ENCODE measurements at places on chromosomes 13 and 19.

DNA sequence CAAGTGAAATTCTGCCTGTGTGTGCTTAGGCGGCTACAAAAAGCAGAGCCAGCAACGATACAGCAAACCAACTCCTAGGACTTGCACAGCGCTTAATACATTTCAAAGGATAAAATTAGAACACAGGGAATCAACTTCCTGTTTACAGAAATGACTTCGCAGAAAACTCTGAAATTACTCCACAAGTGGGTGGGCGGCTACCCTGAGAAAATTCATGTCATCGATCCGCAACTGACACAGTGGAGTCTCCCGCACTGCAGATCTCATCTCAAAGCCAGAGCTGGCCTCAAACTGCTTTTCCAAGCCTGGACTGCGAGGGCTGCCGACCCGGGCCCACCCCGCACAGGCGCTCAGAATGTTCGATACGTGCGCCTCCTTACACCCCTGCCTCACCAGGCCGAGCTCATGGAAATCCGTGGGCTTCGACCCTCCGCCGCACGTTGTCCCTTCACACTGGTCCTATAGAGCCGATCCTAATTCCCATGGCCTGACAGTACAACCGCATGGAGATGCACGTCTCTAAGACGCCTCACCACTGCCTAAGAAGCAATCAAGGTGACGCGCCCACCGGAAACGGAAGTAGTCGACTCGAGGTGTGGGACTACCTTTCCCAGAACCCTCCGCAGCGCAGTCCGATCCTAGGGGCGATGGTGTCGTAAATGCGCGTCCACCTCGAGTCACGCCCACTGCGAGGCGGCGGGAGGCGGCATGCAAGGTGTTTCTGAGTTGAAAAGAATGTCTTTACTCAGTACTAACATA lies at the start of gene ZNF229:
Gene ZNF229 (minus strand): TSS at position 557 of the 759 bp plus-strand sequence. CDS start 5,625 bp downstream, outside the sequence.
- peak; percentile 96 for DNase-seq

DNA sequence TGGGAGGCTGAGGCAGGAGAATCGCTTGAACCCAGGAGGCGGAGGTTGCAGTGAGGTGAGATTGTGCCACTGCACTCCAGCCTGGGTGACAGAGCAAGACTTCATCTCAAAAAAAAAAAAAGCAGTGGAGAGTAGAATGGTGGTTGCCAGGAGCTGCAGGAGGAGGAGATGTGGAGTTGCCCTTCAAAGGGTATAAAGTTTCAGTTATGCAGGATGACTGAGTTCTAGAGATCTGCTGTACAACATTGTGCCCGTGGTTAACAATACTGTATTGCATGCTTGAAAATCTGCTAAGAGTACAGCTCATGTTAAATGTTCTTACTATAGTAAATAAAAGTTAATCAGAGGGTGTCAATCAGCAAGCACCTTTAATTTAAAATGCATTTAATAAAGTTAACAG lies 28.4 kb upstream of the LATS2 start:
- DNase-seq, result no peak

DNA sequence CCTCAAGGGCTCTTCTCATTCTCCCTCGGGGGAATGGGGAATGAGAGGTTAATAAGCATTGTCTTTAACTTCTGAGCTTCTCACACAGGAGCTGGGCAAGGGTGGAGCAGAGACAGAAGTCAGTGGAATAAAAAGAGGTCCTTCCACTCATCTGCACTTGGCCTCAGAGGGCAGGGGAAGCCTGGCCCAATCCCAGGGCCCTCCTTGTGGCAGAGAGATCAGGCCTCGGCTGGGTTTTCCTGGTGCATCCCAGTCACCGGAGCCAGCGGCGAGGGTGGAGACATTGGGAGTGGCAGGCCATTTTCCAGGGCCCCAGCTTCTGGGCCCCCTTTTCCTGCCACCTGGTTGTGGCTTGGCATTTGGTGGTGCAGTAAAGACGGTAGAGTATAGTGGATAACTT lies 10.6 kb downstream of the CALM3 start:
- DNase-seq, result no peak

- DNase-seq, result no peak
These were observed 15.9 kb upstream of the EFNB2 start for GRCh38 chr13:106551350-106551749.

GRCh38 chr19:34432797-34433196 lies 4.6 kb downstream of the UBA2 start:
- peak; percentile 5 for DNase-seq

GRCh38 chr13:81140675-81141074 lies 799.7 kb upstream of the SPRY2 start:
- no peak for DNase-seq

- peak; percentile 44 for DNase-seq
These were observed 8.1 kb upstream of the SDHAF1 start for GRCh38 chr19:35986664-35987570.

DNA sequence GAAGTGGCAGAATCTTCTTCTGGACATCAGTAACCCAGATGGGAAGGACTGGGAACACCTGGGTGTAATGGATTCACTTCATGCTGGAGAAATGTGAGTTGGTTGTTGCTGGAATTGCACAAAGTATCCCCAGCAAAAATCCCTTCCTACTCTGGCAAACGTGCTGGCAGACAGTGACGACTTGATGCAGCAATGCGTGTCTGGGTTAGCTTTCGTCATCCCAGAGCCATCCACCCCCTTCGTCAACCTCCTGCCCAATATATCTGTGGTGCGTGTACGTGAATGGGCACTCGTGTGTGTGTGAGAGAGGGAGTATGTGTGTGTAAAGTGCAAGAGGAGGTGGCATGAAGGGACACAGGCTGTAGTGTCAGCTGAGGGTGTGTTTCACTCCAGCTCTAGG lies 70.9 kb downstream of the TM9SF2 start:
- peak; percentile 31 for DNase-seq

- DNase-seq, result peak; percentile 62
These were observed 451.7 kb downstream of the EFNB2 start for GRCh38 chr13:106083620-106084350.

GRCh38 chr19:54420383-54421168 lies 5.3 kb downstream of the TTYH1 start:
- DNase-seq, result peak; percentile 89

- DNase-seq, result no peak
These were observed 58.1 kb downstream of the KCNRG start for GRCh38 chr13:50073340-50073739.

DNA sequence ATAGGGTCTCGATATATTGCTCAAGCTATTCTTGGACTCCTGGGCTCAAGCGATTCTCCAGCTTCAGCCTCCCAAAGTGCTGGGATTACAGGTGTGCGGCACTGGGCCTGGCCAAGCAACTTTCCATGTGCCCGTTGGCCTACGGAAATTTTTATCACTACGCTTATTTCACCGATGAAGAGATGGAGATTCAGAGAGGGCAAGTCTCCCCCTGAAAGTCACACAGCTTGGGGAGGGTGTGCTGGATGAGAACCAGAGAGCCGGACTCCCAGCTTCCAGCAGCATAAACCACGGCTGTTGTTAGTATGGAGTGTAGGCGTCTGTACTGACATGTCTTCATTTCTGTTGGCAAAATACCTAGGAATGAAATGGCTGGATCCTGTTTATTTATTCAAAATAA lies 11.8 kb upstream of the GNA11 start:
- DNase-seq, result no peak

DNA sequence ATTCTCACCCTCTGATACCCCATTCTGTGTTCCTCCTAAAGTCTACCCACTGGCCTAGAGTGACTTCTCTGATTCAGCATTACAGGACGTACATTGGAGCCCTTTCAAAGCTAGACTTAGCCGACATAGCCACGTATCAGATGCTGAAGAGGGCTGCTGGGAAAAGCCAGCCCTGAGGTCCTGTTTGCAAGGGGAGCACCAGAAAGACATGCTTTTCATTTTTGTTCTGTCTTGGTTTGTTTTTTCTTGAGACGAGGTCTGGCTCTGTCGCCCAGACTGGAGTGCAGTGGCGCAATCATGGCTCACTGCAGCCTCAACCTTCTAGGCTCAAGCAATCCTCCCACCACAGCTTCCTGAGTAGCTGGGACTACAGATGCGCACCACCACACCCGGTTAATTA lies 6.3 kb upstream of the ZSWIM4 start:
- DNase-seq, result no peak

DNA sequence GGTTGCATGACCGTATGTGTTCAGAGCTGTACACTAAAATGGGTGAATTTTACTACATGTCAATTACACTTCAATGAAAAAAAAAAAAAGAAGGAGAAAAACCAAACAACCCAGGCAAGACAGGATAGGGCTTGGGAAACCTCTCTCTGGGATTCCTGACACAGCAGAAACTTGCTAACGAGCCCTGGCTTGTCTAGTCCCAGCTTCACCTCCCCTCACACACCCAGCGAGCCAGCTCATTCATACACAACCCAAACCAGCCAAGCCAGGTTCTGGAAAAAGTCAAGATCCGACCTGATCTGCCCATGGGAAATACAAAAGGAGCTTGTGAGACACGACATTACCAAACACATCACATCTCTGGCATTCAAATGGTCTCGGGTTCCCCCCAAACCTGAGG lies 3.7 kb upstream of the TECR start:
- no peak for DNase-seq

DNA sequence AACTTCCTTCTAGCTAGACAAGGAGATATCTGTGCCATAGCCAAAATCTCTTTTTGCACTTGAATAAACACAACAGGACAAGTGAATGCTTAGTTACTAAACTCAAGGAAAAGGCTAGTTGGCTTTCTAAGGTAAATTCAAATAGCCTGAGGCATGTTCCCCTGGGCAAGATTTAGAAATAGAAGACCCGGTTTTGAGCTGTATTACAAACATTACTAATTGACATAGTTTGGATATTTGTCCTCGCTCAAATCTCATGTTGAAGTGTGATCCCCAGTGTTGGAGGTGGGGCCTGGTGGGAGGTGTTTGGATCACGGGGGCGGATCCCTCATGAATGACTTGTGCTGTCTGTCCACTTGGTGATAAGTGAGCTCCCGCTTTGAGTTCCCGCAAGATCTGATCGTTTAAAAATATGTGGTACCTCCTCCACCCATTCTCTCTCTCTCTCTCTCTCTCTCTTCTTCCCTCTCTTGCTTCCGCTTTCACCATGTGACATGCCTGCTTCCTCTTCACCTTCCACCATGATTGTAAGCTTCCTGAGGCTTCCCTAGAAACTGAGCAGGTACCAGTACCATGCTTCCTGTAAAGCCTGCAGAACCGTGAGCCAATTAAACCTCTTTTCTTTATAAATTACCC lies 3.9 kb upstream of the KBTBD6 start:
- DNase-seq, result no peak

DNA sequence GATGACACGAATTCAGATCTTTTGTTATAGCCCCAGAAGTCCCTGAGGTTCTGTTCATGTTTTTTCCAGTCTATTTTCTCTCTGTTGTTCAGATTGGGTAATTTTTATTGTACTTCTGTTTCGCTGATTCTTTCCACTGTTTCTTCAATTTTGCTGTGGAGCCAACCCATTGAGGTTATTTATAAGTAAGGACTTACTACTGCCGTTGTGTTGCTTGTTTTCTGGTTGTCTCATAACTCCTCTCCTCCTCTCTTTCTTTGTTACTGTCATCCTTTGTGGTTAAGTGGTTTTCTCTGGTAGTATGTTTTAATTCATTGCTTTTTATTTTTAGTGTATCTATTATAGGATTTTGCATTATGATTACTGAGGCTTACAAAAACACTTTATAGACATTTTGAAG lies 48.7 kb upstream of the GAS6 start:
- DNase-seq, result no peak

DNA sequence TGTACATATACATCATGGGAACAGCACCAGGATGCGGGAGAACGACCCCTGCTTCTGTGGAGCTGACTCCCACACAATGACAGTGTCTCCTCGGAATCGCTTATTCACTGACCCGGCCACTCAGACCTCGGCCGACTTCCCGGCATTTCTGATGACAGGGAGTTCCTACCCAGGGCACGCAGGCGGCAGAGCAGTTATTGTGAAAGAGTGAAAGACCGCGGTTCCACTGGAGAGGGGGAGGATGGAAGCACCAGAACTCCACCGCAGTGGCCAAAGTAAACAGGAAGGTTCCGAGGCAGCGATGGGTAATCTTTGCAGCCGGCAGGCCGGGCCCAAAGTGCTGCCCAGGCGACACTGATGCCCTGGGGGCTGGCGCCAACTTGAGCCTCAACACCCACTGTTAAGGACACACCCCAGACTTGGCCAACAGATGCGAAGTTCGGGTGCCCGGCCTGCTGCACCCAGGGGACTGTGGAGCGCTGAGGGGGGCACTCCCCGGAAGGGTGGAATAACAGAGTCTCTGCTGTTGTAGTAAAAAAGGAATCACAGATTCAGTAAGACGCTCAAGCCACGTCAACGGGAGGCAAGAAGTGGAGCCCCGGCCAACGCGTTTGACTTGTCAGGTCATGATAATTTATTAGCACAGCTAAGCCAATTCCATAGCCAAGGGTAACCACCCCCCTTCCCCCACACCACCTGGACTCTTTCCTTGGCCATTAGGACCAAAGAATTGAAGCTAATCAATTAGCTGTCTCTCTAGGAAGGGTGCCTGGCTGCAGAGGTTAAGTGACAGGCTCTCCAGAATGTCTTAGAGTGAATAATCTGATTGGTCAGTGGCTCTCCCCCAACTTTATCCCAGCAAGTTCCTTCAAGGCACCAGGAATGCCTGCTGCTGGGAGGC lies 5.8 kb downstream of the MLLT1 start:
- DNase-seq, result peak; percentile 92

DNA sequence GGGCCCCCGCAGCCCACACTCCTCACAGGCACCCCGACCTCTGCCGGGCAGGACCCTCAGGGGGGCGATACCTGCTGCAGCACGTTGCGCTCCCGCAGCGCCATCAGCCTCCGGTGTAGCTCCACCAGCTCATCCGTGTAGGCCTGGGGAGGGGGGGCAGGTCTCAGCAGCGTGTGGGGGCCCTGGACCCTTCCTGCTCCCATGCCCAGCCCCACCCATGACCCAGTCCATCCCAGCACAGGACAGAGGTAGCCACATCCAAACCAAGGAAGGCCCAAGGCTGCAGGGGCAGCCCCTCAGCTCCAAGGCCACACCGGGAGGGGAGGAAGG lies 66.5 kb downstream of the MLLT1 start:
- no peak for DNase-seq

- DNase-seq, result no peak
These were observed 12.0 kb downstream of the KMT2B start for GRCh38 chr19:35729763-35730162.

- DNase-seq, result no peak
These were observed 47.1 kb upstream of the MRI1 start for GRCh38 chr19:13717194-13717643.

- DNase-seq, result no peak
These were observed 39.9 kb downstream of the ELF1 start for GRCh38 chr13:40979232-40979631.

- no peak for DNase-seq
These were observed 3.4 kb upstream of the CTU1 start for GRCh38 chr19:51111606-51112005.

DNA sequence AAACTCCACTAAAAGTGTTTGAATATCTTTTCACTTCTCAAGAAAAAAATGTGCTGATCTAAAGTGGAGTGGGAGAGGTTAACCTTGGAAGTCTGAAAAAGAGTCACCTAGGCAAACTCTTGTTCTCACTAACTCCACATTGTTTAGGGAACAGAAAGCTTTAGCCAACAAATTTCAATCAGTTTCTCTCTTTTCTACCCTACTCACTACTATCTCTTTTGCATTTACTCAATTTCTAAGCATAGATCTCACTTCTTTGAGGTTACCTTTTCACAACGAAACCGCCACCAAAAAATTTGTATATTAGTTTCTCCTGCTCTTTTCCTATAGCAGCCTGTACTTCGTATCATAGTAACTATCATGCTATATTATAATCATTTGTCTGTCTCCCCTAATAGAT lies 6.3 kb downstream of the NHLRC3 start:
- DNase-seq, result no peak

Measured in cardiac muscle cell (in vitro differentiated cells and primary cell).